AG04450 (cell line): ENCODE measurements at places on chromosomes 4 and X.

DNA sequence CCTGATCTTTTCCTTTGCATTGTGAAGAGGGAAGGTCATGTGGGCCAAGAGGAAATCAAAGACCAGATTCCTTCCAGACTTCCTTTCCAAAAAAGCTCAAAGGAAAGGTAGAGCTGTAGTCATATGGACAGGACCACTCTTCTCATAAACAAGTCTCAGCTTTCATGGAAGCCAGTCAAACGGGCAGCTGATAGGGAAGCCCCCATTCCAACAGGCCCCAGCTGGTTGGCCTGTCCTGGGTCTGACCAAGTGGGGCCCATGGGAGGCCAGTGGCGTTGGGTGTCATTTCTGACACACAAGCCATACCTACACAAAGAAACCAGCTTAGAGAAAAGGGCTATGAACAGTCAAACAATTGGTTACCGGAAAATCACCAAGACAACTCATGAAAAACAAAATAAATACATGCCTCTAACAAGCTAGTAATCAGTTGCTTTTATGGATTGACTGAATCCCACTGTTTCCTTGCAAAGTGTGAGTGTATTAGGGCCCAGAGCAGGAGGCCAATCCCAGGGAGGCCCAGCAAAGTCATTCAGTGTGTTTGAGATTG is 149.6 kb upstream of the MAMLD1 start:
- no peak for DNase-seq

- no peak for DNase-seq
Measured at GRCh38 chr4:181281451-181281850, 961.8 kb upstream of the TENM3 start.

DNA sequence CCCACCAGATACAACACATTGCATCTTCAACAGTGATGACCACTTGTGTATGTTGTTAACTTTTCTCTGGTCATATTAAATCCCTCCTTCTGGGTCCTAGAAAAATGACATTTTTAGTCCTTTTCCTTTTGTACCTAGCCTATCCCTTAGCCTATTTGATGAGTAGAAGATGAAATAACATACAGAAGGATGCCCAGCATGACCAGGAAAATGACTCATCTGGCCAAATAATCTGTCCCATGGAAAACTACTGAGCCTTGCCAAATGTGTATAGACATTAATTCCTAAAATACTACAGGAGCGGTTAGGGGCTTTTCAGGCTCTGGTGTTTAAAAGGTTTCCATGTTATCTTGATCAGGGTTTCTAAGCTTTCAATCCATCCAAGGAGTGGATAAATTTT is 129.0 kb upstream of the KCNIP4 start:
- no peak for DNase-seq

DNA sequence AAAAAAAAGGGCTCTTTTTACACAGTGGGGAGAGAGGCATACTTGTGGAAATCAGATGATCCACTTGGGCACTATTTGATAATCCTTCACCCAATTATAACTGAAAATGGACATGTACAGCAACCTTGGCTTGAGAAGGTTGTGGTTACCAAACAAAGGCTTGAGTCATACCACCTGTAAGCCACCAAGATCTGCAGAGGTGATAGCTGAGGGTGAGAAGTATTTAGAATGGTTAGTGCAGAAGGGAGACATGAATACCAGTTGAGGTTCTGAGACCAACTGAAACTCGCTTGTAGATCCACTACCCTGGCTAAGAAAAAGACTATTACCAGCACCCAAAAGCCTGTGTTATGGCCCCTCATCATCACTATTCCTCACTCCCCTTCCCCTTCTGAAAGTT is 614.0 kb downstream of the STIM2 start:
- no peak for DNase-seq

DNA sequence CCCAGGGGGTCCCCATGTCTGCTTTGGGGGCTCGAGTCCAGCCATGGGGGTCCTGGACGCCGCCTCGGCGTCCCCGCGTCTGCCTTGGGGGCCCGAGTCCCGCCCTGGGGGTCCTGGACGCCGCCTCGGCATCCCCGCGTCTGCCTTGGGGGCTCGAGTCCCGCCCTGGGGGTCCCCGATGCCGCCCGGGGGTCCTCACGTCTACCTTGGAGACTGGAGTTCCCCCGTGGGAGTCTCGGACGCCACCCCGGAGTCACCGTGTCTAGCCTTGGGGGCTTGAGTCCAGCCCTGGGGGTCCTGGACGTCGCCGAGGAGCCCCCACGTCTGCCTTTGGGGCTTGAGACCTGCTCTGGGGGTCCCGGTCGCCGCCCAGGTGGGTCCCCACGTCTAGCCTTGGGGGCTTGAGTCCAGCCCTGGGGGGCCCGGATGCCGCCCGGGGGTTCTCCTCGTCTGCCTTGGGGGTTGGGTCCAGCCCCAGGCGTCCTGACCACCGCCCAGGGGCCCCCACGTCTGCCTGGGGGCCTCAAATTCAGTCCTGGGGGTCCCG is 1.1 kb upstream of the GTPBP6 start:
- no peak for DNase-seq

- no peak for DNase-seq
Measured at GRCh38 chr4:83660578-83660977, 124.7 kb downstream of the GPAT3 start.

DNA sequence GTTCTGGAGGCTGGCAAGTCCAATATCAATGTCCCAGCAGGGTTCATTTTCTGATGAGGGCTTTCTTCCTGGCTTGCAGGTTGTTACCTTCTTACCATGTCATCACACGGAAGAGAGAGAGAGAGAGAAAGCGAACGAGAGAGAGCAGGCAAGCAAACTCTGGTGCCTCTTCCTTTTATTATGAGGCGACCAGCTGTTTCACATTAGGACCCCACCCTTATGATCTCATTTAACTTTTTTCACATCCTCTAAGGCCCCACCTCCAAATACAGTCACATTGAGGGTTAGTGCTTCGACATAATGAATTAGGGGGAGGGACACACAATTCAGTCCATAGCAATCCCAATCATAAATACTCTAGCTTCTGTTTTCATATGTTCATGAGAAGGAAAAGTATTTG is 10.6 kb upstream of the GPR174 start:
- no peak for DNase-seq

DNA sequence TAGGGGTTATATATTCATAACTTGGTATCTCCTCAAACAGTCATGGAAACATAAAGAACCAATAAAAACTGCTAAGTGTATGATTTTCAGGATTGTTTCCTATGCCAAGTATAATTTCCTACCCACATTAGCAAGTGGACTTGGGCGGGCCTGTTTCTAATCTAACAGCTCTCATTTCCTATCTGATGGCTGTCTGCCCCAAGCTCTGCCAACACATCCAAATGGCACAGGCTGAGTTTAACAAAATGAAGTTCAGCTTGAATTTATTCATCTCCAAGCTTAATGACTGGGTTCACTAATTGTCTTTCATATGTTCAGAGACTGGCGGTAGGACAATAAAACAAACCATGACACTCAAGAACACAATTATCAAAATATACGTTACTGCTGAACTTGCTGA is 55.5 kb upstream of the S100G start:
- no peak for DNase-seq

GRCh38 chr4:32744211-32744610 is 2024.0 kb downstream of the PCDH7 start:
- DNase-seq, result no peak

- no peak for DNase-seq
Measured at GRCh38 chr4:169993531-169993930, 32.7 kb downstream of the MFAP3L start.

DNA sequence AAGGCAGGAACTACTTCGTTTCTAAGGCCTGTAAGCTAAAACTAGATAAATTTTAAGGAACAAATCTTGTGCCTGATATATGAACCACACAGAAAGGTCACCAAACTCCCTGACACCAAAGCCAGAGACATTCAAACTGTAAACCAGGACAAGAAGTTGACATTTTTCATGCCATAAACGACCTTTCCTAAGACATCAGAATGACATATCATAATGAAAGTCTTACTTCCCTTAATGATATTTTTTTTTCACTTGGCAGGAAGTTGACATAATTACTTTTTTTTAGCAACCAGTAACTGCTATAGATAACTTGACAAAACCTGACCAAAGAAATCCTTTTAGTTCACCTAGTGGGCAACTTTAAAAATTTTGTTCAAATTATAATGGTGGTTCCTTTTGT is 231.5 kb upstream of the AGTR2 start:
- no peak for DNase-seq

GRCh38 chr4:109967798-109968520 is 55.3 kb downstream of the EGF start:
- DNase-seq, result no peak

- no peak for DNase-seq
Measured at GRCh38 chr4:94762326-94762725, 4.6 kb downstream of the BMPR1B start.

DNA sequence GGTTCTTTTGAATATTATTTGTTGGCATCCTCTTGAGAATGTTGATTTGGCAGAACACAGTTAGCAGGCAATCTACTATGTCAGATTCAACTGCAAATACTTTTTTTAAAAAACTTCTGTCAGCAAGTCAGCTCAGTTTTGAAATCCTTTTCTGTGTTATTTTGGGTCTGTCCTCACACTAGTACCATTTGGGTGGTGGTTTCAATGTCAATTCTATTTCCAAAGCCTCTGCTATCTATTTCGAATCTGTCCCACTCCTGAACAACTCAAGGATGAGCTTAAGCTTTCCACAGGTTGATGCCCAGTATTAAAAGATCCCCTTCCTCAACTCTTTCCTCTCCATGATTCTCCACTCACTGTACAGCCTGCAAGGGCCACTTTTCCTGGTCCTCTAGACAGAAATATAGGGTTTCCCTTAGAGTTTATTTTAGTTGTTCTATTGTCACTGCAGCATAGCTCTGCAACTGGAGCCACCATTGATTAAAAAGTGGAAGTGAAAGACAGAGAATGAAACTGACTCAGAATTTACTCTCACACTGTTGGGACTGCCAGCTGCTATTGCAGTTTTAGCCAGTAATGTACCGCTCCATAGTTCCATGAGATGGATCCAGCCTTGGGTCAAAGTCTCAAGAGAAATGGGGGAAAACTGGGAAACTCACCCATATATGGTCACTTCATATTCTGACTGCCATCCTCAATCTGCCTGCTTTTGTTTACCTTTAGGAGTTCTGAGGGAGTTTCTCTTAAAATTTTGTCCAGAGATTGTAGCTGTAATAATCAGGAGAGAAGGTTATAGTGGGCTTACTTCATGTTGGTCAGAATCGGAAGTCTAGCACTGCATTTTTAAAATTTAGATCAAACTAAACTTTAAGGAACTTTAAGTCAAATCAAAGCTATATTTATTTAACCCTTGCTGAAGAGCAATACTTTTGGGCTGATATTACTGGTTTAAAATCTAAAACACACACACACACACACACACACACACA is 14.6 kb downstream of the HDX start:
- no peak for DNase-seq

- DNase-seq, result peak; percentile 33
Measured at GRCh38 chr4:177187371-177187770, 122.3 kb upstream of the NEIL3 start.

DNA sequence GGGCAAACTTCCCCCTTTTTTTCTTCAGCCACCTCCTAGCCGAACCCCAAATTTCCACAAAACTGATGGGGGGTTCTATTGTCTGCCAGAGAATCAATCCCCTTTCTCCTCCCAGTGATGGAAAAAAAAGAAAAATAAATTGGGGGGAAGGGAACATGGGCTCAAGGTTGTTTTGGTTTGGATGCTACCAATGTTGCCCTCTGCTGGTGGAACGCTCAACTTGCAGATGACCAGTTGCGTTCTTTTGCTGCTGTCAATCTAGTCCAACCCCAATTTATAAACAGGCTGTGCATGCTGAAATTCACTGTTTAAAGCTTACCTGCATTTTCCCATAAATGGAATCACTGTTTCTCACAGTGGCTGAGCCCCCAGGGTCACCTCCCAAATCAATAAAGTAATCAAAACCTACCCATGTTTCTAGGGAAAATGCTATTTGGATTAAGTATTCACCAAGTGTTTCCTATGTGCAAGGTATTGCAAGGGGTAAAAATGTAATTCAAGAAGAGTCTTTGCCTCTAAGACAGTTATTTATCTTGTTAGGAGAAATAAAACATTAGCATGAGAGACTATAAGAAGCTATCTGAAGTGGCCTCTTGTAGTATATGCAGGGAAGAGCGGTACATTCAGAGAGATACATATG is 116.7 kb upstream of the TMEM164 start:
- DNase-seq, result no peak

DNA sequence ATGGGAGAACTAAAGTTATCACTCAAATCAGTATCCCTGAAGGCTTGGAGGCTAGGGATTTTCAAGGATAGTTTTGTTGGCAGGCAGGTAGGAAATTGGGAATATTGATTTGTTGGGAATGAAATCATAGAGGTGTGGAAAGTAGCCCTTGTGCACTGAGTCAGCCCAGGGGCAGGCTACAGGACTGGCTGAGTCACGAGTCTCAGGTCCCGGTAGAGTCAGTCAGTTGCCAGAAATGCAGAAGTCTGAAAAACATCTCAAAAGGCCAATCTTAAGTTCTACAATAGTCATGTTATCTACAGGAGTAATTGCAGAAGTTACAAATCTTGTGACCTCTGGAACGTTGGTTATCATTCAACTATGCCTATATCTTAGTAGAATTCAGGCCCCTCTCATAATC is 153.1 kb downstream of the GC start:
- DNase-seq, result no peak

- DNase-seq, result no peak
Measured at GRCh38 chr4:19879330-19879729, 372.4 kb upstream of the SLIT2 start.

- no peak for DNase-seq
Measured at GRCh38 chr4:6029254-6029653, 11.0 kb upstream of the C4orf50 start.

DNA sequence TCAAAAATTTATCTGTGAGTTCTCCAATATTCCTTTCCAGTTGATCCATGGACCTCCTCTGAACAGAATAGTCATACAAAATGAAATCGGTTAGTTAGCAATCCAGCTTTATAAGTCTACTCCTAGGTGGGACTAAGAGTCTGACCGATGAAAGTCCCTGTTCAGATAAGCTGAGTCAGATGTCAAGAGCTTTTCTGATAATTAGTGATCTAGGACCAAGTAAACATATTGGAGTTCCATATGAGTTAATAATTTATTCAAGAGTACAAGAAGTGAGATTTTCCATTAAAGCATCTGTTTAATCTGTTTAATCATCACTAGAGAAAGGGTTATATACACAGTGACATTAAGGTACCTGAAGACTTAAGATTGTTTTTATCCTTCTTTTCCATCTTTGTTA is 74.7 kb downstream of the UGT8 start:
- DNase-seq, result no peak

DNA sequence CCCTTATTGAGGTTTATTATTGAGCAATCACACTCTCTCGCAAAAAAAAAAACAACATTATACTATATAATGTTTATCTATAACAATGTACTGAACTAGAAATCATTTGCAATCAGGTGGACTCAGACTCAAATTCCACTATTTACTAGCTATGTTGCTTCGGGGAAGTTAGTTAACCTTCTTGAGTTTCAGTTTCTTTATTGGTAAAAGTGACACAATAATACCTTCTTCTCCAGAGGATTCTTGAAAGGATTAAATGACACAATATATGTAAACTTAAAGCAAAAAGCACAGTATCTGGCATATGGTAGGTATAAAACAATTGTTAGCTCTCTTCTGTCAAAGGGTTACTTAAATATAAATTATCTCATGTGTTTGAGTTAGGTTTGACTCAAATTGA is 31.5 kb upstream of the HDAC8 start:
- no peak for DNase-seq

- no peak for DNase-seq
Measured at GRCh38 chr4:126991965-126992364, 640.8 kb upstream of the INTU start.
